Omental fat pad (tissue), 4 donors: ENCODE measurements at places on chromosomes 16 and 17.

DNA sequence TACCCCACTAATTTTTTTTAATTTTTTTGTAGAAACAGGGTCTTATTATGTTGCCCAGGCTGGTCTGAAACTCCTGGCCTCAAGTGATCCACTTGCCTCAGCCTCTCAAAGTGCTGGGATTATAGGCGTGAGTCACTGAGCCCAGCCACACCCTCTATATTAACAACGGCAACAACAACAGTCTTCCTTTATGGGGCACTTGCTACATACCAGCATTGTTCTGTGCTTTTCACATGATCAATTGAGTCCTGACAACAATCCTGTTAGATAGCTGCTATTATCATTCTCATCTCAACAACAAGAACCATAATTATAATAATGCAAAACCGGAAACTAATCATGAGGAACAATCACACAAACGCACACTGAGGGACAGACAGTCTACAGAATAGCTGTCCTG is 12.6 kb upstream of the ARL5C start:
- no peak for DNase-seq

- no peak for DNase-seq
These were observed 12.2 kb upstream of the AKTIP start for GRCh38 chr16:53515259-53515658.

DNA sequence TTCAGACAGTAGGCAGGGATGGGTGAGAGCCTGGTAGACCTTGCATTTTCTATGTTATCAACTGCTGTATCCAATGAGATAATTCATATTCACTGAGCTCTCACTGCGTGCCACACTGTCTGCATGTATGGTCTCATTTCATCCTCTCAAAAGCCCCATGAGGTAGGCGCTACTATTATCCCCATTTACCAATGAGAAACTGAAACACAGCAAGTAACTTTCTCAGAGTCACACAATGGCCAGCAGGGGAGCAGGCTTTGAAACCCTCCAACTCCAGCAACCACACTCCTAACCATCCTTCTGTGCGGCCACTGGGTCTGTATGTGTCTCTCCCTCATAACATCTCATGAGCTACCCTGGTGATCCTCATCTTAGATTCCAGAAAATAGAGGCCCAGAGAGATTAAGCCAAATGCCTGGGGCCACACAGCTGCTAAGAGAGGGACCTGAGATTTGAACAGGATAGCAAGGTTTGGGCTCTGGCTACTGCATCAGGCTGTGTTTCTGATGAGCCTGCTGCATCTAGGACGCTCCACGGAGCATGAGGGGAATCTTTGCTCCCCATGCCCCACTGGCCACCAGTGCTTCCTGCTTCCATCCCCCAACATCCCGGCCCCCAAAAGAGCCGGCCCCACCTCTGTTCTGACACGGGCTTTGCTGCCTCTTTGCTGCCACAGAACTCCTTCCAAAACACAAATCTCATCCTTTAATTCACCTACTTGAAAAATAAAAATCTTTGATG is 3.2 kb downstream of the CCR7 start:
- no peak for DNase-seq

DNA sequence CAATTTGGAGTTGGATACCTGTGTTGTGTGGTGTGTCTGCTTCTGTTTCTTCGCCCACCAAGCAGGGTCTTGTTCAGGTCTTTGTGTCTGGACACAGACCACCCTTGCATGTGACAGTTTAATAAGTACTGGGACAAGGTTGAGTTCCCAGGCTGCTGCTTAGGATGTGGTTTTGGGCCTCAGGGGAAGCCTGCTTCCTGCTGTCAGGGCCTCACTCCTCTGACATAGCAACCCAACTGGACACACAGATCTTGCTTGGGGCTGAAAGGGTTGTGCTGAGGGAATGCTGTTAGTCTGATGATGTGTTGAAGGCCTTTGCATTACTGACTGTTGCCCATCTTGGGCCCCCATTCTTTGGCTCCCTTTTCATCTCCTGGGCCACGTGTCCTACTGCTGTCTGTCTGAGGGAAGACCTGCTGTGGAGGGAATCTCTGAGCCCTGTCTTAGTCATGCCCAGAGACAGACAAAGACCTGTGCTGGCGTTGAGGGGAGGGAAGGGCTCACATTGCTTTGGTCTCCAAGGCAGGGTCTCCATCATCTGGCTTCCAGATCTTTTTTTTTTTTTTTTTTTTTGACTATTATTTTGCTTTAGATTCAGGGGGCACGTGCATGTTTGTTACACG is 4.7 kb upstream of the TGFB1I1 start:
- DNase-seq, result no peak

GRCh38 chr17:75514919-75515495 is 330 bp downstream of the CASKIN2 start:
- no peak for DNase-seq

DNA sequence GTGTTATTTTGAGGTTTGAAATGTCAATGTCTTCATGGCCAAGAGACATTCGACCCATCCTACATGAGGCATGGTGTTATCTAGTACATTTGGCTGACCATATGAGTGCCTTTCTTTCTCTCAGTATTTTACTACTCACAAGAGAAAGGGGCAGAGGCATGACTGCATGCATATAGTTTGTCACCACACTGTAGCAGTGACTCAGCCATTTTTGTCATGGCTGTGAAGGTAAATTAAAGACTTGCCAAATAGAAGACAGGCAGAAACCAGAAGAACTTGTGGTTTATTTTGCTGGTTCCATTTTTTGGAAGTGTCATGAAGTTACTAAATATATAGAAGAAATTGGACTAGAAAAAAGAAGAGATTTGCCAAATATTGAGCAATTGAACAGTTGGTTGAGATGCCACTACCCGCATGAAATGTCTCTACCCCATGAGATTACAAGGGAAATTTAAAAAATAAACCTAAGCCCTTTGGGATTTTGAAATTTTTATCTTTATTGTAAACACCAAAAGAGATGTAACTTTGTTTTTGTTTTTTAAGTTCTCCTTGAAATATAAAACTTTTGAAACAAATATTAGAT is 170.3 kb downstream of the CHD9 start:
- DNase-seq, result no peak

DNA sequence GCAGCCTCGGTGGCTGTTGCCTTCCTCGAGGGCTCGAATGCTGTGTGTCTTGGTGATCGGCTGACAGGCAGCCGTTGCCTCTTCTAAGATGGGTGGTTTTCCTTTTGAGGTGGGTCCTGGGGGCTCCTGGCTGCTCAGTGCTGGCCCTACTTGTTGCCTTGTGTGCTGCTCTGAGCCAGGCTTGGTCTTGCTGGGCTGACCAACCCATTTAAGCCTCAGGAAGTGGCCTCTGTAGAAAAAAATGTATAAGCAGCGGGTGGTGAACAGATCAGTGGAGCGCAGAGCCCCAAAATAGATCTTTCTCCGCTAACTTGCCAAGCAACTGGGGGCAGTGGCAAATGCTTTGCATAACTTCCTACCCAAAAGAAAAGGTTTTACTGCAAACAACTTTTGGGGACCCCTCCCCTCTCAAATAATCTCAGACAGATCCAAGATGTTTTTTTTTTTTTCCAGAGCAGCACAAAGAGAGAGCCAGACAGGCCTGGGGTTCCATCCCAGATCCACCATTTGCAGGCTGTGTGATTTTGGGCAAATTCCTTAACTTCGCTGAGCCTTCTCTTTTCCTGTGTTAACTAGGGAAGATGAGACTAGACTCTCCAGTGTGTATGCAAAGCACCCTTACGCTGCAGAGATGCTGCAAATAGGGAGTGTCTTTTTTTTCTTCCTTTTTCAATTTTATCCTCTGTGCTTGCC is 42.5 kb downstream of the PLCG2 start:
- DNase-seq, result no peak

- no peak for DNase-seq
These were observed 12.0 kb downstream of the PRR11 start for GRCh38 chr17:59167571-59168001.
